ENCODE measurements at places on chromosomes 13 and 19.

- DNase-seq: no peak
These were observed 3.4 kb upstream of the SIGLEC9 start for GRCh38 chr19:51121257-51121656.

- DNase-seq: no peak
These were observed 12.6 kb downstream of the XRCC1 start for GRCh38 chr19:43562698-43563241.

DNA sequence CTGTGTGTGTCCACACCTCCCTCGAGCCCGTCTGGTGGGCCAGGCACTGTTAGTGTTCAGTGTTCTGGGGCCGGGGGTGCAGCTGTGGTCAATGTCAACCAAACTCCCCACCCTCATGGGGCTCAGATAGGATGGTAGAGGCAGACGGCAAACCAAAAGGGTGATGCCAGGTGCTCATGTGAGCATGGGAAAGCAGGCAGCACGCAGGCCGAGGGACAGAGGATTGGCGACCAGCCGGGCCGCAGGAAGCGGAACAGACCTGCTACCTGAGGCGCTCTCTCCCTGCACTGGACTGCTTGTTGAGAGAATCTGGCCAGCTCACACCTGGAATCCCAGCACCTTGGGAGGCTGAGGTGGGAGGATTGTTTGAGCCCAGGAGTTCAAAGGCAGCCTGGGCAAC lies 29.1 kb downstream of the DHX34 start:
- DNase-seq: no peak

DNA sequence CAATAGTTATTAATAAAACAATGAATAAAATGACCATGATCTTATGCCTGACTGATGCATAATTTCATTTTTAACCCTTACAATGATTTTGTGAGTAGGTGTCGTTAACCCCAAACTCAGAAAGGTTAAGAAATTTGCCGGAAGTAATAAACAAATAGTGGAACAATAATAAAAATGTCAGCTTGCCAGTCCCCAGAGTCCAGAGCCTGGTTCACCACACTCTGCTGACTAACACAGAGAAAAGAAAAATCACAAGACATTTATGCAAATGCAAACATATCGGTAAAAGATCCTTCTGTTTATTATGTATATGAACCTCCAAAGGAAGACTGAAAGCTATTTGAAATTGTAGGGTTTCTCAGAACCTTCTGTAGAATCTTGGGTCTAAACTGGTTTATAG lies 563.7 kb downstream of the EFNB2 start:
- DNase-seq: no peak

DNA sequence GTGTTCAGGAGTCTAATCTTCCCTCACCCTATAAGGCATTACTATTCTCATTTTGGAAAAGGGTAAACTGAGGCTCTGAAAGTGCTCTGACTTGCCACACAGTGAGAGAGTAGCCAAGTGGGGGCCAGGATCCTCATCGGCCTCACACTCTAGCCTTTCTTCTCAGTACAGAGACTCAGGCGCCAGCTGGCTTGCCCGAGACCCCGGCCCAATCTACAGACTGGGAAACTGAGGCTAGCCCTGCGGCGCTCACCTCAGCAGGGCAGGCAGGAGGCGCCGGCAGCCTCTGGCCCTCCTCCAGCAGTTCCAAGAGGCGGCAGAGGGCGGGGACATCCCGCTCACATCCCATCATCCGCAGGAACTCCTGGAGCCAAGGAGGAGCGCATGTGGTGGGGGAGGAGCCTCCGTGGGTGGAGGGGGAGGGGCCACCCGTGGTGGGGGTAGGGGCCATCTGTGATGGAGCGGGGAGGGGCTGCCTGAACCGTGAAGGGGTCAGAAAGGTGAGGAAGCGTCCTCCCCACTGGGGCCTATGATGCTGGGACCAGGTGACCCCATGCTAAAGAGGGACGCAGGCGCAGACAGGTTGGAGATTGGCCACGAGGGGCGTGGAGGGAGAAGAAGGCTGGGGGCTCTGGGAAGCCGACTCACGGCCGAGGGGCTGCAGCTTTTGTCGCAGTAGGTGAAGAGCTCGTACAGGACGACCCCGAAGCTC lies 8.7 kb upstream of the INSL3 start:
- peak; percentile 43 for DNase-seq

DNA sequence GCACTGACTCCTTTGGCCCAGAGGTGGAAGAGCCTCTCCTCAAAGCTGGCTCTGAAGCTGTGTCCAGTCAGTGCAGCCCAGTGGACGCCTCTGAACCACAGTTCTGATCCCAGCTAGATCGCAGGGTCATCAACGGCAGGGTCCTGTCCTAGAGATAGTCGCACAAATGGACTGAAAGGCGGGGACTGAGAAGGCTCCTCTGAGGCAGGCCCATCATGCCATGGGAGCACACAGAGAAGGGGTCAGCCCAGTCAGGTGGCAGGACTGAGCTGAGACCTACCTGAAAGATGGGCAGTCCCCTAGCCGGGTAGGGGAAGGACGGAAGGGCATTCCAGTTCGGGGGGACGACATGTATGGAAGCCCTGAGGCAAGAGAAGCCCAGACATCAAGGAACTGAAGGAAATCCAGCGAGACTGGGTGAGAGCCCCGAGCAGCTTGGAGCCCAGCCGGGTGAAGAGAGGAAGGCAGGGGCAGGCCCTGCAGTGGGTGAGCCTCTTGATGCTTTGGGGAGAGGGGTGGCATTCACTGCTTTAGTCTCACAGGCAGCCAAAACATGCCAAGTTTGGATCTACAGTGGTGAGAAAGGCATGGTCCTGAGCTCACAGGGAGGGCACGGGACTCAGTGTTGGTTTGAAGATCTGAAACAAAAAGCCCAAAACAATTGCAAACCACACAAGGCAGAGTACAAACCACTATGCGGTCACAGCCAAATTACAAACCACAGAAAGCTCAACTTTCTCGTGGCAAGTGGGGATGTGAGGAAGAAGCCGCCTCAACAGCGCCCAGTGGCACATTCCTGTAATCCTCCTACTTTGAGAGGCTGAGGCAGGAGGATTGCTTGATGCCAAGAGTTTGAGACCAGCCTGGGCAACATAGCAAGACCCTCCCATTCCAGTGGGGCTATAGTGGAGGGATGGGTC lies 10.0 kb downstream of the CALM3 start:
- DNase-seq: no peak

GRCh38 chr19:44800461-44800860 lies 8.4 kb upstream of the BCAM start:
- peak; percentile 38 for DNase-seq

GRCh38 chr13:98961503-98962105 lies 16.3 kb downstream of the DOCK9 start:
- DNase-seq: no peak

GRCh38 chr13:58706421-58706820 lies 1074.9 kb downstream of the PCDH17 start:
- no peak for DNase-seq

All from SHP77 treated with DMSO at 0.1 percent for 48 hours (cell line).